A549 treated with CORT108297 at 1 μM for 4 hours (cell line): ENCODE measurements at places on chromosomes 16 and 17. TPM values are rescaled to one million over a fixed set of nuclear protein-coding genes. Genes with fewer than 3 reads are reported as not detected.

The TEX14 gene
- 0.07 to 0.16 TPM (median 0.15 TPM) in 5 replicates for total RNA-seq

The ADAP2 gene
- total RNA-seq = 2.5 to 3.0 TPM (median 2.8 TPM) in 5 replicates

The ABCC12 gene
- total RNA-seq = 0.05 to 0.16 TPM (median 0.12 TPM) in 4 of 5 replicates, not detected in the other

The ATF7IP2 gene
- total RNA-seq = 10.7 to 12.5 TPM (median 10.8 TPM) in 5 replicates

The ARL5C gene
- total RNA-seq = not detected in 5 replicates

The CACNG5 gene
- 0.10 TPM in 1 of 5 replicates, not detected in the others for total RNA-seq

The WFDC1 gene
- 0.07 TPM in 1 of 5 replicates, not detected in the others for total RNA-seq

The CLEC3A gene
- not detected in 5 replicates for total RNA-seq

The P2RX1 gene
- 0.05 to 0.07 TPM in 2 of 5 replicates, not detected in the others for total RNA-seq

The PRSS36 gene
- 0.58 to 1.1 TPM (median 0.72 TPM) in 5 replicates for total RNA-seq

The ITGAX gene
- total RNA-seq = 1.1 to 1.9 TPM (median 1.7 TPM) in 5 replicates

The FOXN1 gene
- 0.02 to 0.06 TPM (median 0.04 TPM) in 4 of 5 replicates, not detected in the other for total RNA-seq

The CD300H gene
- total RNA-seq = 0.32 to 0.76 TPM (median 0.53 TPM) in 5 replicates

The PRAC1 gene
- not detected in 5 replicates for total RNA-seq

The SLC26A11 gene
- total RNA-seq = 12.2 to 18.4 TPM (median 15.9 TPM) in 5 replicates

The EPX gene
- 0.03 TPM in 1 of 5 replicates, not detected in the others for total RNA-seq

The RAB40C gene
- total RNA-seq = 13.6 to 21.0 TPM (median 19.8 TPM) in 5 replicates

The ENPP7 gene
- total RNA-seq = not detected in 5 replicates

The PRAC2 gene
- total RNA-seq = not detected in 5 replicates

The PRSS27 gene
- 0.89 to 1.7 TPM (median 1.5 TPM) in 5 replicates for total RNA-seq

The CARD14 gene
- total RNA-seq = 0.06 to 0.27 TPM (median 0.13 TPM) in 5 replicates

The AP1G1 gene
- 39.2 to 49.9 TPM (median 45.4 TPM) in 5 replicates for total RNA-seq

The KRTAP1-1 gene
- not detected in 5 replicates for total RNA-seq
